ENCODE measurements at places on chromosomes 4 and X. TPM values are rescaled to one million over a fixed set of nuclear protein-coding genes. Genes with fewer than 3 reads are reported as not detected.
A peak's percentile ranks its signal among the peaks of the same experiment; 100 is the strongest.

The KIT gene
- total RNA-seq, result not detected

The ENAM gene
- total RNA-seq, result 0.26 TPM

- peak overlapping the region; percentile 97 for H3K4me3 ChIP-seq
- H3K4me1 ChIP-seq, result peaks cover 57% of the 10 kb centered on the region
- peak overlapping the region; percentile 92 for H3K27ac ChIP-seq
- no peaks in the 10 kb centered on the region for H3K27me3 ChIP-seq
- DNase-seq, result no peak
These were observed 807 bp downstream of the SEL1L3 start for GRCh38 chr4:25861951-25862410.

- no peak overlapping the region for H3K4me3 ChIP-seq
- no peak overlapping the region for H3K27ac ChIP-seq
- DNase-seq, result peak; percentile 42
- no peaks in the 10 kb centered on the region for H3K36me3 ChIP-seq
- H3K4me1 ChIP-seq, result no peaks in the 10 kb centered on the region
These were observed 733.7 kb upstream of the PABPC4L start for GRCh38 chr4:134935320-134935719.

The FAM133A gene
- not detected for total RNA-seq

DNA sequence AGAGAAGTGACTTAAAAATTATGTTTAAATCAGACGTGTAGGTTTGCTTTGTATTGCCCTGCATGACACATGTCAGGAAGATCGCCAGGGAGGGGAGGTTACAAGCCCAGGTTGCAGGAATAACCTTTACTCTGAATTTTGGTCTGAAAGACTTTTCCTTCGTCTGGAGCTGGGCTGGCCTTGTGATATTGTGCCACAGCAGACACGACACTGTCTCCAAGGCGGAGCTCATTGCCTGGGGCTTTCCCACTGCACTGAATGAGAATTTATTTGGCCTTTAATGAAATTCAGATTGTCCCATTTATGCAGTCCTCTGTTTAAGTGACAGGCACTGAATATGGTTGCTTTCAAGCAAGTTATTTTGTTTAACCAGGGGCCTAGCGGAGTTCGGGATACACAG lies 45.1 kb downstream of the RHOH start:
- DNase-seq, result no peak
- H3K4me1 ChIP-seq, result no peaks in the 10 kb centered on the region
- H3K36me3 ChIP-seq, result no peaks in the 10 kb centered on the region
- H3K27ac ChIP-seq, result no peak overlapping the region
- H3K4me3 ChIP-seq, result no peak overlapping the region

DNA sequence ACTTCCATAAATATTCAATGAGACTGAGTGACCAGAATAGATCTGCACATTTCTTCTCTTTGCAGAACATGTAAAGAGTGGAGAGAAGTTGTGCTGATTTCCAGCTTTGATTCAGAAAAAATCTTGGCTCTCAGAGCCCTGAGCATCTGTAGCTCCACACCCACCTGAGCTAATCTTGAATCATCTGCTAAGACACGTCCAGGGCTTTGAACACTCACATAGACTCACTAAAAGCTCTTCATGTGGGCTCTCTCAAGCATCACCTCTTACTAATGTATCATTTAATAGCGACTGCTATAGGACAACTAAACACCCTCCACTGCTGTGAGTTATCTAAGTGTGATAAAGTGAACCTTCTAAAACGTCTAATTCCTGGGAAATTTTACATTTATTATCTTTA lies 147.7 kb upstream of the GRIA3 start:
- H3K4me3 ChIP-seq, result no peak overlapping the region
- no peak for DNase-seq
- no peaks in the 10 kb centered on the region for H3K27me3 ChIP-seq
- no peak overlapping the region for H3K27ac ChIP-seq
- no peaks in the 10 kb centered on the region for H3K4me1 ChIP-seq

DNA sequence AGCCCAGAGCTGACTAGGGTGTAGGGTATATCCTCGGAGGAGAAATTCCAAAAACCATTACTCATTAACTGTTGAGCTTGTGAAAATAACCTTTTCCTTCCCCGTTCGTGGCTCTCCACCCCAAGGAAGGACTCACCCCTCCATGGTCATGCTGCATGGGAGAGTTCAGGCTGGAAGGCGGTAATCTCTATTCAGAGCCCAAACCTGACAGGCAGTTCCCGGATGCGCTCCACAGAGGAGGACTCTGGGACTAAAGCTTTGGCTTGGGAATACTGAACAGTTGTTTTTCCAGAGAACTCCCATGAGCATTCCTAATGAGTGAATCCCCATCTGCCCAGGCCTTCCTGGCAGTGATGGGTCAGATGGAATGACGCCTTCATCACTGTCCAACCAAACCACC lies 125.4 kb downstream of the BCOR start:
- no peaks in the 10 kb centered on the region for H3K27me3 ChIP-seq
- no peak overlapping the region for H3K27ac ChIP-seq
- no peak overlapping the region for H3K4me3 ChIP-seq
- H3K4me1 ChIP-seq, result no peaks in the 10 kb centered on the region

The CNKSR2 gene
- total RNA-seq, result not detected

DNA sequence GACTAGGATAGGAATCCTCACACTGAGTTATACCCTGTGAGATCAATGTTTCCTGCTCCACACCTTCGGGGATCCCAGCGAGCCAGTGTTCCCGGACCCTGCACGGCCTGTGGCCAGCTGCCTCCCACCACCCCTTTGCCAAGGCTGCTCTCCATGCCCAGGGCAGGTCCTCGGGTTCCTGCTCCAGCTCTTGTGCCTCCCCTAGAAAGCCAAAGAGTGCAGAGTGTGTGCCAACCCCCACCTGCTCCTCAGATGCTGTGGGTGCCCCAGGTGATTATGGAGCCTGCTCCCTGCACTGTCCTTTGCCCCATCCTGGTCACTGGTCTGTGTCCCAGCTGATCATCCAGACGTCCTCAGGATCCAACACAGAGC lies 246.4 kb downstream of the AFAP1 start:
- H3K27me3 ChIP-seq, result peaks cover 62% of the 10 kb centered on the region
- no peak for DNase-seq
- H3K4me1 ChIP-seq, result no peaks in the 10 kb centered on the region
- no peak overlapping the region for H3K4me3 ChIP-seq
- no peak overlapping the region for H3K27ac ChIP-seq

DNA sequence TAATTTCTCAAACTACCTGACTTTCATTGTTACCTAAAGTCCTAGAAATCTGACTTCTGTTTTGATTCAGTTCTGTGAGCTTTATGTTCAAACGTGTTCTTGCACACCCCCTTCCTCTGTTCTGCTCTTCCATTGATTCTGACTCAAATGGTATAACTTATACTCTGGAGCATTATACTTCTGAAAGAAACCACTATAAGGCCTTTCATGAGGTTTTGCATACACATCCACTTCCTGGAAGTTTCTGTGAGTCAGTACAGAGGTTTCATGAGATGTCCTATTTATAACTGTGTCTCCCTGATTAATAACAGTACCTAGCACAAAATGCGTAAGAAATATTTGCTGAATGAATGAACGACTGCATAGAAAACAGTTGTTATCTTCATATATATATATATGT lies 540.2 kb upstream of the CT83 start:
- no peaks in the 10 kb centered on the region for H3K27me3 ChIP-seq
- H3K27ac ChIP-seq, result no peak overlapping the region
- no peaks in the 10 kb centered on the region for H3K36me3 ChIP-seq
- H3K4me1 ChIP-seq, result no peaks in the 10 kb centered on the region
- DNase-seq, result no peak

The CFAP97 gene
- total RNA-seq, result 38.4 TPM

DNA sequence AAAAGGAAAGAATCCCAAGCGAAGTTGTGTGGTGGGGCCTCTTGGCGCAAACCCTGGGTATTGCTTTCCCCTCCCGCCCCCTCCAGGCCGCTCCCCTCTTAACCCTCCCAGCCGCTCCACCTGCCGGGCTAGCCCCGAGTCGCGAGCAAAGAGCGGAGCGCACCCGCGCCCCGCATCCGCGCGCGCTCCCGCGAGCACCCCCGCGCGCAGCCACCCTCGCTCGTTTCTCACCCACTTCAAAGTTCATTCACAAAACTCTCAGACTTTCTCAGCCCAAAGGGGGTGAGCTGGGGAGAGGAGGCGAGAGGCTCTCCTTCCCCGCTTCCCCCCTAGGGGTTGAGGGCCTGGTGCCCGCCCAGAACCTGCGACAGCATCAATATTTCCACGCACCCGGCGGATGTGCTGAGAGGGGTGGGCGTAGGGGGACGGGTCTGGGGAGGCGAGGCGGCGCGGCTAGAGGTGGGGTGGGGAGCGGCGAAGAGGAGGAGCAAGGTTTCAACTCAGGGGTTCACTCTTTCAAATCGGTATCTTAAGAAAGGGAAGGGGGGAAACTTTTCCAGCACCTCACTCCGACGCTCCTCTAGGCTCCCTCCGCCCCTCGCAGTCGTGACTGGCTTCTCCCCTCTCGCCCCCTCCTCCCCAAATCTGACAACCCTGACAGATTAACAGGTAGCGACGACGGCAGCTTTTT lies 1.8 kb downstream of the MAML3 start:
- H3K4me3 ChIP-seq, result peak overlapping the region; percentile 90
- peaks cover 47% of the 10 kb centered on the region for H3K36me3 ChIP-seq
- H3K4me1 ChIP-seq, result peaks cover 8% of the 10 kb centered on the region
- peak overlapping the region; percentile 73 for H3K27ac ChIP-seq
- H3K27me3 ChIP-seq, result no peaks in the 10 kb centered on the region

The REPS2 gene
- total RNA-seq, result 14.5 TPM

DNA sequence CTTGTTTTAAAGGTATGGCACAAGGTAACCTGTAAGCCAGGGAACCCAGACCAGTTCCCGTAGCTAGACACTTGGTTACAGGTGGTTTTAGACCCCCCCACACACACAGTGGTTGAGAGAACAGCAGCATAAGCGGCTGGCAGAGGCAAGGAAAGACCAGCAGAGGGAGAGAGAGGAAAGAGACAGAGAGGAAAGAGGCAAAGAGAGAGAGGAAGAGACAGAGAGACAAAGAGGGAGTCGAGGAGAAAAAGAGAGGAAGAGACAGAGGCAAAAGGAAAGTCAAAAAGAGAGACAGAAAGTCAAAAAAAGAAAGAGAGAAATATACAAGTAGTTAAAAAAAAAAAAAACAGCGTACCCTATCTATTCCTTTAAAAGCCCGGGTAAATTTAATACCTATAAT lies 19.5 kb upstream of the PCSK1N start:
- H3K36me3 ChIP-seq, result peaks cover 4% of the 10 kb centered on the region
- peak overlapping the region; percentile 36 for H3K27ac ChIP-seq
- H3K4me1 ChIP-seq, result peaks cover 13% of the 10 kb centered on the region
- H3K27me3 ChIP-seq, result no peaks in the 10 kb centered on the region
- peak overlapping the region; percentile 6 for H3K4me3 ChIP-seq
